ENCODE measurements at places on chromosomes 12 and 14. TPM values are rescaled to one million over a fixed set of nuclear protein-coding genes. Genes with fewer than 3 reads are reported as not detected.

DNA sequence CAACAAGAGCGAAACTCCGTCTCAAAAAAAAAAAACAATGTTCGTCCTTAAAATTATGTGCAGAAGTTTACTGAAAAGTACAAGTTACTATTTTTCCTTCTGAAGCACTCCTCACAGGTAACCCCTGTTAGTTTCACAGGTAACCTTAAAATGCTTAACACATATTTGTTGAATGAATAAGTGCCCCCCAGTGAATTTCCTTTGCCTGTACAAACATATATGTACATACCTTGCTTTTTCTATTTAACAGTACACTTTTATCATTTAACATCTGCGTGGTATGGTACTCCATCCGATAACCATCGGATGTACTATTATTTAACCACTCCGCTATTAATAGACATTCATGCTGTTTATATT, 1.4 kb upstream of the RAB35 start:
- peak overlapping the region; percentile 65 for H3K4me3 ChIP-seq
- no peaks in the 10 kb centered on the region for H3K27me3 ChIP-seq
- no peak for DNase-seq
- peaks cover 59% of the 10 kb centered on the region for H3K4me1 ChIP-seq

DNA sequence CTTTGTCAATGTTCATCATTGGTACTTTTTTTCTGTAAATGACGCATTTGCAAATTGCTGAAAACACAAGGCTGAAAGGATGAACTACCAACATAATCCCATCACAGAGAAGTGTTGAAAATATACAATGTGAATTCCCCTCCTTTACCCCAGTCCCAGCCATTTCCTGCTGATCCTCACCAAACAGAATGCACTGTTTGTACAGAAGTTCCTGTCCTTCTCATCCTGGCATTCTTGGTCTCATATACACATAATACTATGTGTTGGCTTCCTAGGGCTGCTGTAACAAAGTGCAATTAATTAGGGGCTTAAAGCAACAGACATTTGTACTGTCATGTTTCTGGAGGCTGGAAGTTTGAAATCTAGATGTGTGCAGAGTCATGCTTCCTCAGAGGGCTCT, 836.2 kb upstream of the MGAT4C start:
- H3K4me3 ChIP-seq: no peak overlapping the region
- H3K36me3 ChIP-seq: no peaks in the 10 kb centered on the region
- no peaks in the 10 kb centered on the region for H3K4me1 ChIP-seq
- DNase-seq: no peak
- no peak overlapping the region for H3K27ac ChIP-seq

- H3K27me3 ChIP-seq: peaks cover 2% of the 10 kb centered on the region
- no peak for DNase-seq
- no peak overlapping the region for H3K4me3 ChIP-seq
- no peaks in the 10 kb centered on the region for H3K36me3 ChIP-seq
These were observed 397.6 kb downstream of the NUAK1 start for GRCh38 chr12:105740970-105741725.

- H3K36me3 ChIP-seq: no peaks in the 10 kb centered on the region
- H3K27me3 ChIP-seq: no peaks in the 10 kb centered on the region
- no peak overlapping the region for H3K4me3 ChIP-seq
These were observed 19.7 kb downstream of the PTPN21 start for GRCh38 chr14:88535149-88535548.

NRXN3 gene
- not detected for polyA plus RNA-seq

Measured in CD14-positive monocyte (primary cell).